ENCODE measurements at places on chromosomes 16 and 17.

GRCh38 chr16:65510850-65511249 lies 389.0 kb upstream of the CDH11 start:
- no peak overlapping the region for H3K4me3 ChIP-seq
- H3K4me1 ChIP-seq, result peaks cover 2% of the 10 kb centered on the region
- no peaks in the 10 kb centered on the region for H3K27me3 ChIP-seq
- H3K27ac ChIP-seq, result no peak overlapping the region

GRCh38 chr16:84985079-84986065 lies 26.0 kb downstream of the ZDHHC7 start:
- H3K4me3 ChIP-seq, result no peak overlapping the region
- no peaks in the 10 kb centered on the region for H3K27me3 ChIP-seq
- no peak for DNase-seq

GRCh38 chr17:30559656-30560055 lies 82.4 kb downstream of the GOSR1 start:
- no peaks in the 10 kb centered on the region for H3K27me3 ChIP-seq
- no peaks in the 10 kb centered on the region for H3K4me1 ChIP-seq
- H3K27ac ChIP-seq, result no peak overlapping the region
- H3K4me3 ChIP-seq, result no peak overlapping the region

DNA sequence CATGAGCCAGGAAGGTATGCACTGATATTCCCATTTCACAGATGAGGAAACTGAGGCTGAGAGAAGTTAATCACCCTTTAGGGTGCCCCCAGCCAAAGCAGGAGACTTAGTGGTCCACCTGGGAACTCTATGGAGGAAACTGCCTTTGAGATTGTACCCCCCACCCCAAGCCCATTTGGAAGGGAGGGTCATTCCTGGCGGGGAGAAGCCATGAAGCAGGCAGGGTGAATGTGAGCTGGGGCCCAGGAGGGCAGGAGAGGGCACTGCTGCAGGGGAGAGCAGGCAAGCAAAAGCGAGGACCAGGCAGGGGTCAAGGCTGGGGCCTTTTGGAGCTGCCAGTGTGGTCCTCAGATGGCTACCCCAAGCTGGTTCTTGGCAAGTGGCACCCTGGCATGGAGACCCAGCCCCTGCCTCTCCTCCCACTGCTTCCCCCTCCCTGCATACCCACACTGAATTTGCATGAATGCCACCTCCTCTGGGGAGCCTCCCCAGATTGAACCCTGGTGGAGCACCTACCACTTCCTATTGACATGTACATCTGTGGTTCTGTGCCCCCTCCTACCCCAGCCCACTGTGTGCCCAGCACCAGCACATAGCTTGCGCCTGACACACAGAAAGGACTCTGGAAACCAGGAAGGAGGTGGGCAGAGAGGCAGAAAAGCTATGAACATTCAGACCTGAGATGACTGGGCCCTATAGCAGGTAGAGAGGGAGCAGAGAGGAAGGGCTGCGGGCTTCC lies 965 bp upstream of the TMC6 start:
- H3K27me3 ChIP-seq, result peaks cover 6% of the 10 kb centered on the region
- peak overlapping the region; percentile 56 for H3K4me3 ChIP-seq
- DNase-seq, result no peak
- H3K4me1 ChIP-seq, result peaks cover 16% of the 10 kb centered on the region
- H3K36me3 ChIP-seq, result no peaks in the 10 kb centered on the region

- H3K4me3 ChIP-seq, result peak overlapping the region; percentile 87
- H3K27ac ChIP-seq, result no peak overlapping the region
- peaks cover 9% of the 10 kb centered on the region for H3K36me3 ChIP-seq
- peaks cover 16% of the 10 kb centered on the region for H3K27me3 ChIP-seq
Measured at GRCh38 chr16:84143784-84144199, 1.2 kb downstream of the HSDL1 start.

GRCh38 chr17:19948116-19948943 lies 29.3 kb downstream of the AKAP10 start:
- H3K27ac ChIP-seq, result peak overlapping the region; percentile 48
- DNase-seq, result no peak
- peaks cover 5% of the 10 kb centered on the region for H3K4me1 ChIP-seq
- H3K4me3 ChIP-seq, result no peak overlapping the region
- peaks cover 9% of the 10 kb centered on the region for H3K36me3 ChIP-seq

- H3K27me3 ChIP-seq, result no peaks in the 10 kb centered on the region
- H3K4me1 ChIP-seq, result peaks cover 12% of the 10 kb centered on the region
- peak overlapping the region; percentile 42 for H3K27ac ChIP-seq
- DNase-seq, result no peak
- H3K36me3 ChIP-seq, result peaks cover 20% of the 10 kb centered on the region
Measured at GRCh38 chr16:3579776-3580175, 2.6 kb upstream of the NLRC3 start.

DNA sequence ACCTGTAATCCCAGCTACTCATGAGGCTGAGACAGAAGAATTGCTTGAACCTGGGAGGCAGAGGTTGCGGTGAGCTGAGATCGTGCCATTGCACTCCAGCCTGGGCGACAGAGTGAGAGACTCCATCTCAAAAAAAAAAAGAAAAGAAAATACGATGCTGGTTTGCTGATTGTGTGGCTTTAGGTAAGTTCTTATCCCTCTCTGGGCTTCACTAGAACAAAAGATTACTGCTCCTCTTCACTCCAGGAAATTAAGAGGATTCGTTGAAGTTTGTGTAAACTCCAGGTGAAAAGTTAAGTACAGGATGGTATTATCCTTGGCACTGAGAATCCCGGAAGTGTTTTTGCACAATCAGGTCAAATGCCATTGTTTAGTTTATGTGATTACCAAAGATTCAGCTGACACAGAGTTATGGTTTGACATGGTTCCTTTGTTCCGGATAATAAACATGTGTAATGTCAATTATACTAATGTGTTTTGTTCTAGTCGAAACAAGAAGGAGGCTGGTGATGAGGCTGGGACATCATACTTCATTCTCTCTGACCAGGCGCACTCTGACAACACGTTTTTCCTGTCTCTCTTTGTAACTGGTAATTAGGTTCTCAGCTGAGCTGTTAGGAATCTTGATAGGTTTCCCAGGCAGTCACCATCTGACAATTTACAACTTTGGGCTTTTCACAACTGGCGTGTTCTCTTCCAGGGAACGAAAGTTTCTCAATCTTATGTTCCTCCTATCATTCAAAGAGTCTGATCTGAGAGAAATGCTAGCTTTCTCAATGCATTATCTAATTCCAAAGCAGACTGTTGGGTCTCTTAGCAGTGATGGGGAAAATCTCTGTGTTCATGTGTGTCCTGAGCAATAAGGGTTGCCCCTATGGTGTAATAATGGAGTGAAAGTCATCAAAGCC lies 10.8 kb upstream of the TAOK1 start:
- H3K36me3 ChIP-seq, result no peaks in the 10 kb centered on the region
- no peak overlapping the region for H3K4me3 ChIP-seq
- peak overlapping the region; percentile 53 for H3K27ac ChIP-seq
- DNase-seq, result no peak

DNA sequence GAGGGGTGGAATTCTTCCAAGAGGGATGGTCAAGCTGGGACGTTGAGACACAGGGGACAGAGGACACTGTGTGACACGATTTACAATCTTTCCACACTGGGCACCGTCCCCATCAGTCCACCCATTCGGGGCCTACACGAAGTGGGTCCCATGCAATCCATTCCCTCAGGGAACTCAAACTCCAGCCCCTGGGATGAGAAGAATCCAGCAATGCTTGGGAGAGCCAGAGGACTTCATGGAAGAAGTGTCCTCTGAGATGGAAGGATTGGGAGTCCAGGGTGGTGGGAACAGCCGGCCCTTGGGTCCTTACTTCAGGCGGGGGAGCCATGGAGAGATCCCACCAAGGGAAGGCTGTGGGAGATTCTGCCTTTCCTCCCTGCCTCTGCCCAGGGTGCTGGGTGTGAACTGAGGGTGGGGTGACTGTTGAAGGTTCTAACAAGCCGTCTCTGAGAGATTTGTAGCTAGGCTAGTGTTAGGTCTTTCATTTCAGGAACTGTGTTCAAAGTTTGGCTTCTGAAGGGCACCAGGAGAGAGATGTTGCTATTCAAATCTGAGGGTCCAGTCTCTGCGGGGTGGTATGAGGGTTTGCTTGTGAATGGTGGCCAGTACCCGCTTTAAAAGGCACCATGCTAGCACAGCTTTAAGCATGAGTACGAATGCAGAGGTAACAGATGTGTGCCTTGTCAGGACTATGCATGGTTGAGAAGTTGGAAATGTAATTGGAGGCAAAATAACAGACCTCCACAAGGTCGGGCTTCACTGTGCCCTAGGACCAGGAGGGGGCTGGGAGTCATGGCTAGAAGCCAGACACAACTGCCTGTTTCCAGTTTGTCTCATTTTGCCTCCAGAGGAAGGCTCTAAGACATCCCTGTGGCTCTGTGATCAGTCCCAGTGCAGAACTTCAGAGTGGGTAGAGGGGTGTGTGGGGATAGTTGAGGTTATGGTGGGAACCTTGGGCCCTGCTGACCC lies 1.9 kb downstream of the ATP1B2 start:
- no peak overlapping the region for H3K27ac ChIP-seq
- peak overlapping the region; percentile 65 for H3K4me3 ChIP-seq
- no peaks in the 10 kb centered on the region for H3K27me3 ChIP-seq
- DNase-seq, result no peak

GRCh38 chr17:19378416-19379360 lies at the start of gene MAPK7:
Gene MAPK7, plus strand, starts transcription at chr17:19378498. Its CDS starts 403 bp downstream, at chr17:19378901.
- peak within 1 kb of the TSS; percentile 97 for H3K4me3 ChIP-seq
- H3K36me3 ChIP-seq, result peaks cover 32% of the 10 kb centered on the region
- H3K27me3 ChIP-seq, result no peaks in the 10 kb centered on the region
- peak within 1 kb of the TSS; percentile 99 for H3K27ac ChIP-seq

- H3K4me1 ChIP-seq, result peaks cover 12% of the 10 kb centered on the region
- no peak overlapping the region for H3K4me3 ChIP-seq
- no peak overlapping the region for H3K27ac ChIP-seq
- H3K27me3 ChIP-seq, result no peaks in the 10 kb centered on the region
- DNase-seq, result no peak
- H3K36me3 ChIP-seq, result no peaks in the 10 kb centered on the region
Measured at GRCh38 chr16:87173294-87173893, 143.8 kb downstream of the C16orf95 start.

GRCh38 chr16:4535627-4536108 lies 2.9 kb downstream of the CDIP1 start:
- H3K27ac ChIP-seq, result no peak overlapping the region
- H3K4me3 ChIP-seq, result peak overlapping the region; percentile 7
- H3K27me3 ChIP-seq, result no peaks in the 10 kb centered on the region
- peaks cover 16% of the 10 kb centered on the region for H3K36me3 ChIP-seq
- H3K4me1 ChIP-seq, result peaks cover 6% of the 10 kb centered on the region

- no peak overlapping the region for H3K27ac ChIP-seq
- DNase-seq, result no peak
- H3K27me3 ChIP-seq, result no peaks in the 10 kb centered on the region
- no peaks in the 10 kb centered on the region for H3K36me3 ChIP-seq
- H3K4me3 ChIP-seq, result no peak overlapping the region
- no peaks in the 10 kb centered on the region for H3K4me1 ChIP-seq
Measured at GRCh38 chr17:69733171-69734012, 318.9 kb downstream of the MAP2K6 start.

DNA sequence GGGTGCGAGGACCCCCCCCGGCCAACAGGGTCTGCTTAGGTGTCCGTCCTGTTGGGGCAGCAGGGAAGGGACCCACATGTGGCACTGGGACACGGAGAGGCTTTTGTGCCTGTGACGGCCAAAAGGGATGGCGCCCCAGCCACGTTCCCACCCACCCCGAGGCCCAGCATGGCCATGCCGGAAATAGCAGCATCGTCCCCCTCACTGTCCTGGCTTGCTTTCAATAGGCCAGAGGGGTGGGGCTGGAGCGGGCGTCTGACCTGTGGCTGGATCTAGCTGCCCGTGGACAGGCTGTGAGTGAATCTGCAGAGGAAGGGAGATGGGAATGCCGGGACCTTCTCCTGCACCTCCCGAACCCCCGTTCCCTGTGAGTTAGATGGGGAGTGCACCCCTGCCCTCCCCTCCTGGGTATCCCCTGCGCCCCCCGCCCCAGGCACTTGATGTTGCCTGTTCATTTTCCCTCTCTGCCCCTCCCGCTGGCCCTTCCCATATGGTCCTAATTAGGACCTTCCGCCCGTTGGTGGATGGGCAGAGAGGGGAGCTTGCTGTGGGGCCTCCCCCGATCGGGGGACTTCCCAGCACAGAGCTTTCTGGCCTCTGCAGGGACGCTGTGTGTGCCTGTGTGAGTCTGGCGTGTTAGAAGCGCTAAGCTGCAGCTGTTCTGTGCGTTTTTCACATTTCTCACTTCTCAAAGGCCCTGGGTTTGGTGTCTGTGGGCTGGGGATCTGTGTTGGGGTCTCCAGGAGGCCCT lies 292.8 kb downstream of the SEC14L1 start:
- DNase-seq, result no peak
- H3K4me1 ChIP-seq, result peaks cover 66% of the 10 kb centered on the region
- H3K4me3 ChIP-seq, result no peak overlapping the region
- H3K27me3 ChIP-seq, result no peaks in the 10 kb centered on the region
- peak overlapping the region; percentile 66 for H3K27ac ChIP-seq
- peaks cover 4% of the 10 kb centered on the region for H3K36me3 ChIP-seq

DNA sequence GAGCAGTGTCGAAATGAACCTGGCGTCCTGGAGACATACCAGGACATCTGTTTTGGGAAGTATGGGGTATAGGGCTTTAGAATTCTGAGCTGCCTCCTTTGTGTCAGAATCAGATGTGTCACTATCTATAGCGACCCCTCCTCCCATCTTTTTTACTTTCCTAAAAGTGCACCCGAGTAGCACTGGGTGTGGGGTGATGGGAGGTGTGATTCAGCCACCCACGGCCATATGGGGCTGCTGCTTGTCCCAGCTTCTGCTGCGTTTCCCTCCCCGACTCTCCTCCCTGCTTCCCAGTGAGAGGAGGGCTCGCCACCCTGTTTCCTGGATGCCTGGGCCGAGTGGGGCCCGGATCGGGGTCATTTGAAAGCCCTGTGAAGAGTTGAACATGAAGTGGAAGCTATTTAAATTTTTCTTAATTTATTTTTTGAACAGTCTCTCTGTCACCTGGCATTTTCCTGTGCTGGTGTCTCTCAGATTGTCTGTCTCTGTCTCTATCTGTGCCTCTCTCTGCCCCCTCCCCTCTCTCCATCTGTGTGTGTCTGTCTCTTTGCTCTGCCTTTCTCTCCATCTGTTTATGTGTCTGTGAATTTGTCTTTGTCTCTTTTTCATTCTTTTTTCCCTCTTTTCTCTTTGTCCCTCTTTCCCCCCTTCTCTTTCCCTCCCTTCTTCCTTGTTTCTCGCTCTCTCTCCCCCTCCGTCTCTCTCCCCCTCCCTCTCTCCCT lies 638.8 kb upstream of the EEF2KMT start:
- DNase-seq, result no peak
- no peak overlapping the region for H3K27ac ChIP-seq
- no peaks in the 10 kb centered on the region for H3K27me3 ChIP-seq
- no peak overlapping the region for H3K4me3 ChIP-seq

GRCh38 chr16:72884573-72884972 lies 163.4 kb downstream of the ZFHX3 start:
- H3K4me1 ChIP-seq, result peaks cover 8% of the 10 kb centered on the region
- no peaks in the 10 kb centered on the region for H3K27me3 ChIP-seq
- H3K36me3 ChIP-seq, result peaks cover 5% of the 10 kb centered on the region
- H3K4me3 ChIP-seq, result no peak overlapping the region
- no peak for DNase-seq

- no peak for DNase-seq
- H3K27ac ChIP-seq, result no peak overlapping the region
- H3K4me3 ChIP-seq, result no peak overlapping the region
- peaks cover 12% of the 10 kb centered on the region for H3K4me1 ChIP-seq
Measured at GRCh38 chr17:347309-347899, 5.2 kb downstream of the RPH3AL start.

All from neuronal stem cell (in vitro differentiated cells).